ENCODE measurements at places on chromosomes 1 and 21.
A peak's percentile ranks its signal among the peaks of the same experiment; 100 is the strongest.

- no peak for DNase-seq
These were observed 444 bp upstream of the AGO1 start for GRCh38 chr1:35882586-35882944.

DNA sequence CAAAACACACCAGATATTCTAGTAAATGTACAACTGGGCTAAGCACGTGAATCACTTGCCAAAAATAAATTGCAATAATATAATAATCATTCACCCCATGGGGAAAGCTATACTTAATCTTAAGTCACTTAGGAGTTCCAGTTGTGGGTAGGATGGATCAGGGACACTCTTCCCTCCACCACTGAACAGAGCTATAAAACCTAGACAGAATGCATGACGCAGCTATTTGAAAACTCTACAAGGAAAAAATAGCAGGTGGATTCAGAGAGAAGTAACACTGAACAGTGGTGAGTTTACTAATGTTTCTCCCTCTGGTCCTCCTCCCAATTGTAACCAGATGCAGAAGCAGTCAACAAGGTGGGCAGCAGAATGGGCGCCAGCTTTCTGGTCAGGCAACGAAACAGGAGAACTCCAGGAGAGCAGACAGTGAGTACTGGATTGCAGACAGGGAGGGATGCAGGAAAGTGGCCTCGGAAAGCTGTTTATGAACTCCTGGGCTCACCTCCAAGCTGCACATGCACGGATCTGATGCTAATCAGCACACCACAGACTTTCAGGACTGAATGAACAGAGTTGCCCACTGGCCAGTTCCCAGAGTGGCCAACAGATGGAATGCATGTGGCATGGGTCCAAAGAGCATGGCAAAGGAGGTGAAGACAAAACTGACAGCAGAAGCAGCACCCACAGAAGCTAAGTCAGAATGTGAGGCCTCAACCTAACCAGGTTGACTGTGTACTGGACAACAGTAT is 41.4 kb downstream of the TARBP1 start:
- no peak for DNase-seq

DNA sequence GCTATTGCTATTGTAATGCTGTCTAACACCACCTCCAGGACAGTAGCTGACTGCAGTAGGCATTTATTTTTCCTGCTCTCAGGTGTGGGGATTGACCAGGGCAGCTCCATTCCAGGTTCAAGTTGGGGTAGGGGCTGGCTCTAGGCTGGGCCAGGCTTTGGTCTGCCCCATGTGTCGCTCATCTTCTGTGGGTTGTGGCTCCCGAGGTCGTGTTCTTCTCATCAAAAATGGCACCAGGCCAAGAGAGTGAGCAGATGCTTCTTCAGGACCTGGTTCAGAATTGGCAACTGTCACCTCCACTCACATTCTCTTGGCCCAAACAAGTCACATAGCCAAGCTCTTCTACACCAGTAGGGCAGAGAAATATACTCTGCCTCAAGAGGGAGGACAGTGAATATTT is 133.7 kb downstream of the PTPRU start:
- no peak for DNase-seq

- DNase-seq = no peak
These were observed 365.8 kb downstream of the VAV3 start for GRCh38 chr1:107599220-107599619.

- DNase-seq = no peak
These were observed 117.2 kb downstream of the DMRTB1 start for GRCh38 chr1:53576381-53576801.

- no peak for DNase-seq
These were observed 131.6 kb downstream of the DISP1 start for GRCh38 chr1:222946436-222946835.

- peak; percentile 29 for DNase-seq
These were observed 1.8 kb downstream of the PLEKHO1 start for GRCh38 chr1:150151291-150152181.

DNA sequence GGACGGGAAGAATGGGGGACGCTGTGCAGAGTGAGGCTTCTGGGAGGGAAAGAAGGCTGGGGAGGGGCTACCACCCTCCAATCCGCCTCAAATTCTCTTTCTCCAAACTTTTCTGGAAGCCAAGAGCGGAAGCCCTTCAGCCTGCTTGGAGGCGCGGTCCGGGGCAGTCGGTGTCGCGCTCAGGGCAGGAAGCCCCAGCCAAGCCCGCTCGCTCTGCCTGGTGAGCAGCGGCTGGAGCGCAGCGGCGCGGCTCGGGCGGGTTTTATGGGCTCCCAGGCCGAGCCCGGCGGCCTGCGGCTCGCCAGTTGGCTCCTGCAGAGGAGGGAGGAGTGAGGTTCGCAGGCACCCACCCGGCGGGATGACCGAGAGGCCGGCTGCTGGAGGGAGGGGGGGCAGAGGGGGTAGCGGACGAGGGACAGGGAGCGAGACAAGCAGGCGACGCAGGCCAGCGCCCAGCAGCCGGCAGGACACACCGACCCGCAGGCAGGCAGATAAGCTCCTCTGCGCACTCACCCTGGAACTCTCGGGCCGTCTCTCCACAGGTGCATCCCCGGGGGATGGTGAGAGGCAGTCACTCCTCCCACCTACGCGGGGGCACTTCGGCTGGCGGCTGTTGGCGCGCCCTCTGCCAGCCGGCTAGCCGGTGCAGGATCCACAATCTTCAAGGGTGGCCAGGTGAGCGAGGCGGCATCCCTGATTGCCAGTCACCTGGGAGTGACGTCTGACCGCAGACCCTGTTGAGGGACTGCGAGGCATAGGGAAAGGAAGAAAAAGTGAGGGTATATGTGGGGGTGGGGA is at the start of gene AVPR1B:
AVPR1B (minus strand) TSS at position 238 of the 798 bp plus-strand sequence. CDS start 498 bp downstream, outside the sequence.
- no peak for DNase-seq

- peak; percentile 10 for DNase-seq
These were observed 32.1 kb upstream of the ST6GALNAC5 start for GRCh38 chr1:76835203-76835602.

DNA sequence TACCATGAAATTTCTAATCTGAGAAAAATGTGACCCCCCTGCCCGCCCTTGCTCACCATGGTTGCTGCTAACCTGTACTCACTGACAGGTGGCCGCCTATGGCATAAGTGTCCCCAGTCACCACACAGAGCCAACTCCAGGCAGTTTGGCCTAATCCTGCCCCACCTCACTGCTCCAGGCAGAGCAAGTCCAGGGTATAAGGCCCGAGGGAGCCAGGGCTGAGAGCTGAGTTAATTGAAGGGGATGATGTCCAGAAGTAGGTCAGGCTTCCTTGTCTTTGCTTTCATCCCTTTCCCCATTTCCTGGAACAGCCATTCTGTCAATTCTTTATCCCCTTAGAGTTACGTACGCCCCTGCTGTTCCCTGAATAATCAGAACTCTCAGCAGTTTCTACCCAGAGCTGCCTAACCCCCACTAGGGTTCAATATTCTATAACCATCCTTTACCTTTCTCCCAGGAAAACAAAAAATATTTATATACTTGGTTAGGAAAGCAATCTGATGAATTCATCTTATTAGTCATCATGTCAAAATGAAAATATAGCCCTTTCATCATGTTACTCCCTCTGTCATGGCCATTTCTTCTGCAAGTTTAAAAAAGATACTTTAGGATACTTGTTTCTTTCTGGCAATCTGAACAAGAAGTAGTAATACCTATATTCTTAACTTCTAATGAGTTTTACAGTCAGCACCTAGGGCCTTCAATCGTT is 29.4 kb upstream of the CD101 start:
- DNase-seq = no peak

DNA sequence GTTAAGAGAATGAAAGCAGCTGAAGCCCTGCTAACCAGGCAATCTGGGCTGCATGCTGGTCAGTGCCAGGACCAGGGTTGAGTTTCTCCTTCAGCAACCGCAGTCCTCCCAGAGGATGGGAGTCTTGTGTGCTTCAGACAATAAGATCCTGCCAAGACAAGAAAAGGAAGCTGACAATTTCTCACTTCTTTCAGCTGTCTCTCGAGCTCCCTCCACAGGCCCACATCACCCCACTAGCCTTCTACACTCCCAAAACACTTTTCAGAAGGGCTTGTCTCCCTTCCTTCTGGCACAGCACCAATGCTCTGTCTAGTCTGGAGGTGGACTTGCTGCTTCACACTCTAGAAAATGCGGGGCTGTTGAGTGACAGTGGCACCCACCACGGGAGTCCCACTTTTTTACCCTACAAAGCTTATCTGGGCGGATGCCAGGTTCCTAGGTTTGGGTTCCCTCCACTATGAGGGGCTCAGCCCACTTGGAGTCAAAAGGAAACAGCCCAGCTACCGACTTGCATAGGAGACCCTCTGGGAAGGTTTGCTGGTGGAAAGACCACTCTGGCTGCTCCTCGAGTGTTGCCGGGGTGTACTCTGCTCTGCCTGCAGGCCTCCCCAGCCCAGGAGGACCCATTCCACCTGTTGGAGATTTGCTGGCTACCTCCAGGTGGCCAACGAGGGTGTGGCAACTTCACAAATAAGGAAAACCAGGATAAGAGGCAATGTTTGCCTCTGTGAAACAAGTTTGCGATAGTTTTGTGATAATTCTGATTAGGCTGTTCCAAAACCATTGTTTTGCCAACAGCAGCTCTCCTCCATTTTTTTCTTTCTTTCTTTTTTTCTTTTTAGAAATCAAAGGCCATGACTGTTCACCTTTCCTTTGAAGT is 68.9 kb downstream of the TENT5C start:
- peak; percentile 45 for DNase-seq

DNA sequence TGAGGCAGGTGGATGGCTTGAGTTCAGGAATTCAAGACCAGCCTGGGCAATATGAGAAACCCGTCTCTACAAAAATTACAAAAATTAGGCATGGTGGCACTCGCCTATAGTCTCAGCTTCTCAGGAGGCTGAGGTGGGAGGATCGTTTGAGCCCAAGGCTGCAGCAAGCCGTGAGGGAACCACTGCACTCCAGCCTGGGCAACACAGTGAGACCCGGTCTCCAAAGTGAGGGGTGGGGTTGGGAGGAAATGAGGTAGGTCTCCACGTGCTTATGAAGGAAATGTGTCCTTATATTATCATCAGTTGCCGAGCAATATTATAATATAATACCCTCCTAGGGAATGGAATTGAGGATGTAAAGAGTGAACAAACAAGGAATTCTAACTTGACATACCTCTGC is 2.7 kb downstream of the TMEM50B start:
- no peak for DNase-seq

DNA sequence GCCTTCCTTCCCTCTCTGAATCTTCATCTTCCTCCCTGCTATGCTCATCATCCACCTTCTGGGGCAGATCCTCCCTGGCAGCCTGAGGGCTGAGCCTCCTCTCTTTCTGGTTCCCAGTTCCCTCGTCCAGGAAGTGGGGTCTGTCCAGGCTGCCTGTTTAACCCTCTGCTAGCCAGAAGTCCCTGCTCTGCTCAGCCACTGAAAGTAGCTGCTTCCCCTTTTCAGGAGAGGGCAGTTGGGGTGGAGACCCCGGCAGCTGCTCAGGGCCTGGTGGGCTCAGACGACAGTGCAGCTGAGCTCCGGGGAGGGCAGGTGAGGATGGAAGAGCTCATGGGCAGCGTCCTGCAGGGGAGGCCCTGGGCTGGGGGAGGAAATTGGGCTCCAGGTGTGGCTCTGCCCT is 43.1 kb upstream of the ETV3 start:
- DNase-seq = no peak

- no peak for DNase-seq
These were observed 5.5 kb upstream of the TOMM20 start for GRCh38 chr1:235134171-235134570.

DNA sequence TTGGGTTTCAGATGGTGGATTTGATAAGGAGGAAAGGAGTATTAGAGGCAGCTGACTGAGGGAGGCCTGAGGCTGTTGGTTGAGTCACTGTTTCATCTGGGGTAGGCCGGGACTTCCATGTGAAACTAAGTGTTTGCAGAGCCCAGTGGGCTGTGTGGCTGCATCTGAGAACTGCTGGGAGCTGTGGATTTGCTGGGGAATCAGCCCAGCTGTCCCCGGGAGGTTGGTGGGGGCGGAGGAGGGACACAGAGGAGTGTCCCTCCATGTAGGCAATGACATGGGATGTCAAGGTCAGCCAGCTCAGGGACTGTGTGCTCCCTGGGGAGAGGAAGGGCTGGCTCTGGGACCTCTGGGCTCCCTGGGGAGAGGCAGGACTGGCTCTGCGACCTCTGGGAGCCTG is 36.4 kb downstream of the SLC2A7 start:
- DNase-seq = no peak

DNA sequence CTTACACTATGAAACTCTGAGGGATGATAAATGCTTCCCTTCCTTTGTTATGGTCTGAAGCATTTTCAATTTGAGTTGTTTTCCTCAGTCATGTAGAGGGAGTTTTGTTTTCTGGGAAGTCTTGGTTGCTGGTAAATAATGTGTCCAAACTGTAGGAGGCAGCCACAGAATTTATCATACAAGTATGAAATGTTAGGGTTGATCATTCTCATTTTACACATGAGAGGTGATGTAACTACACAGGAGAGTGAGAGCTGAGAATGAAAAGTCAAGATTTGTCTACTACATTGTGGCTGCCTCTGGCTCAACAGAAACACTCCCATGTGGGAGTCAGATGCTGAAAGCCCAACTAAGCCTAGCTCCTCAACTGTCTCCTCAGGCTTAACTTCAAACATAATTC is 182.5 kb upstream of the SGIP1 start:
- no peak for DNase-seq

DNA sequence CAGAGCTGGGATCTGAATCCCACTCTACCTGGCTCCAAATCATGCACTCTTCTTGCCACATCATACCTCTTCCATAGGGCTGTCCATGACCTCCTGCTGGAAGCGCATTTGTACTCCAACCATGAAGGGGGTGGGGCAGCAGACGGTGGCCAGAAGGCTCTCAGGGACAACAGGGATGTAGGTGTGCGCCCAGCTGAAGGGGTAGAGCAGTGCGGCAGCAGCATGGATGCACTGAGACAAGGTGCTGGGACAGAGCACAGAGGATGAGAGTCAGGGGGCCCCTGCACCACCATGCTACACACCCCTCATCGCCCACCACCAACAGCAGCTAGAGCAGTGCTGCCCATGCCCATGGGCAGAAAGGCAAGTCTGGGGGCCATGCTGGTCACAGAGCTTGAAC is 8.4 kb downstream of the DENND2D start:
- DNase-seq = no peak

GRCh38 chr1:101945884-101946283 is 50.8 kb downstream of the OLFM3 start:
- no peak for DNase-seq
